ENCODE measurements at places on chromosomes 3 and 15.

- DNase-seq = no peak
Observed at GRCh38 chr3:180354214-180354613, 247.7 kb upstream of the TTC14 start.

DNA sequence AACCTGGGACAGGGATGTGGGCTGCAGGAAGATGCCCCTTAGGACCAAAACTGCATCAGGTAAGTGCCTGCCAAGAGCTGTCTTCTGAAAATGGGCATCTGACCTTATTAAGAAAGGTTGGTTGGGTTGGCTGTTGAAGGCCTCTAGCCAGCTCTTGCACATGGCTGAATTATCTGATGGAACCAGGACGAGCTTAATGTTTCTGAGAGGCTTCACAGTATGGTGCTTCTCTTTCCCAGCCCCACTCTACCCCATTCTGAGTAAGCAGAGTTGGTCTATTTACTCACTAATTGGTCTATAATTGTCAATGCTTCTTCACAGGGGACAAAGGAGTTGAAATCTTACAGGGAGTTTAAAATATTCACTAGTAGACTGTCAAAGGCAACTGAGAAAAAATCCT is 48.4 kb downstream of the DTWD1 start:
- DNase-seq = no peak

GRCh38 chr3:171358881-171359198 is 101.4 kb downstream of the TNIK start:
- no peak for DNase-seq

DNA sequence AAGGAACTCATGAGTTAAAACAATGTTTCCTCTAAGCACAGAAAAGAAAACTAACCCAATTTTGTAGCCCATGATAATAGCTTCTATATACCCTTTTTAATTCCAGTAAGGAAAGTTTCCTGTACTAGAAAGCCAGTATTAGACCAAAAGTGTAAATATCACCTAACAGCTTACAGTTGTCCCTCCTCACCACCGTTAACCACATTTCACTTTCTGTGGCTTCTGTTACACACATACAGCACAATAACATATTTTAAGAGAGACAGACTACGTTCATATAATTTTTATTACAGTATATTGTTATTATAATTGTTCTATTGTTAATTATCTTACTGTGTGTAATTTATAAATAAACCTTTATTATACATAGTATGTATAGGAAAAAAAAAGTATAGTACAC is 74.1 kb downstream of the ZNF280D start:
- DNase-seq = no peak

DNA sequence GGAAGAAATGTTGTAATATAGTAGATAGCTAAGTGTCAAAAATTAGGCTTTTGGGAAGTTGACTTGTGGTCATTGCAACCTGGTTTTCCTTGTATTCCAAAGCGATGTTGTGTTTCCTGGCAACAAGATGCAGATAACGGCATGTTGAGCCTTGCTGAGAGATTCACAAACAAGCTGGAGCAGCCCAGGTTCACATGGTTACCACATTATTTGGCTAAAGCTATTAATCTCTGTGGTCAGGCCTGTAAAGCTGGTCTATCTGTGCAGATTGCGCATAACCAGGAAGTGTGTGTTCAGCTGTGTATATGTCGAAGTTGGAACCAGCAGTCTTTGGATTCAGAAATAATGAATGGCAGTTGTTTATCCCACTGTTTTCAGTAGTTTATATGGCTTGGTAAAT is 6.6 kb downstream of the TIPARP start:
- no peak for DNase-seq

DNA sequence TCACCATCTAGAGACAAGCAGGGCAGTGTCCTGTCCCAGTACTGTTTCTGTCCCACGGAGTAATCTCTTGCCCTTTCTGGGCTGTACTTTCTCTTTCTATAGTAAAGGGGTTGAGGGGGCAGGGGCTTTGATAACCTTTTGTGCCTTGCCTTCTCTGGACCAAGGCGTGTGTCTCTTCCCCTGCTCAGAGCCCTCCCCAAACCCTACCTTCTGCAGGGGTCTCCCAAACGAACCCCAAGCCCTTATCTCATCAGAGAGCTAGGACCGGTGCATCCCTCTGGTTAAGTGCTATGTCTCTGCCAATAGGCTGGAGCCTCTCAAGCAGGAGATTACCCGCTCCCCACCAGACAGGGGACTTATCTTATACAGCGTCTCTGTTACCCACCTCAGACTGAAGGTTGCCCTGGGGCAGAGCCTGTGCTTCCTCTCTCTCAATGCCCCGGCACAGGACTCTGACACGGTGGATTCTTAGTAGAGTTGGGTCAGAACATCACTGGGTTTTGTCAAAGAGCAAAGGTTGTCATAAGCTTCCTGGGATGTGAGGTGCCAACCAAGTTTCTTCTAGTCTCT is 2.9 kb downstream of the PLEKHO2 start:
- DNase-seq = no peak

GRCh38 chr15:71630475-71630809 is 179.9 kb upstream of the NR2E3 start:
- DNase-seq = no peak

GRCh38 chr3:185646382-185647133 is 60.5 kb downstream of the SENP2 start:
- no peak for DNase-seq

DNA sequence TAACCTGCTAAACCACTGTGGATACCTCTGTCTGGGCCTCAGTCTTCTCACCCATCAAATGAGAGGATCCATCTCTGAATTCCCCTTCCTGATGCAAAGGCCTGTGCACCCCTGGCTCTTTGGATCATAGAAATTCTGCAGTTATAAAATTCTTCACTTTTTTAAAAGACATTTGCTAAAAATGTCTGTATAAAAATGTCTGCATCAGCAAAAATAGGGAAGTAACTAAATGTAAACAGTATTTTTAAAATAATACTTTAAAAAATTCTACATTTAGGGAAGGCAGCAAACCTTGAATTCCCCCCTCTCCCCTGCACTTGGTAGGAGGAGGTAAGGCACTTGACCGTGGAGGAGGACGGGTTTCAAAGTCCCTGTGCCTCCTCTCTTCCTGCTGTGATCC is 25.6 kb upstream of the TRIM59 start:
- DNase-seq = no peak

DNA sequence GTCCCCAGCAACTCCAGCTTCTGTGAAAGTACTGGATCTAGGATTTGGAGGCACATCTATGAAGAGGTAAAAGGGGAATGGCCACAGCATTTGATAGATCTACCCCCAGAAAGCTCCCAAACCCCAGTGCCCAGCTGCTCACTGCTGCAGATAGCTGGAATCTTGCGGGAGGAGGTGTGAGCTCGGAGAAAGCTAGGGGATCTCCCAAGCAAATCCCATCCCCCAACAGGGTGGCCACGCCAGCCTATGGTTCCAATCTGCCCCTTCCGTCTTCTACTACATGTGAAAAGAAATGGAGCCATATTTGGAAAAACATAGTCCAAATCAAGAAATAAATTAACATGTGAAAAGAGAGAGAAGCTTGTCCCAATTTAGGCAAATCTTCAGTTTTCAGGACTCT is 42.0 kb downstream of the SEMA5B start:
- DNase-seq = no peak

GRCh38 chr3:43742920-43743319 is 52.2 kb downstream of the ABHD5 start:
- DNase-seq = no peak

All from activated CD4-positive, alpha-beta T cell treated with anti-CD3 and anti-CD28 coated beads, Interleukin-2, amount 50 U/mL, for 48 hours (primary cell).